ENCODE measurements at places on chromosomes 12 and 14.

DNA sequence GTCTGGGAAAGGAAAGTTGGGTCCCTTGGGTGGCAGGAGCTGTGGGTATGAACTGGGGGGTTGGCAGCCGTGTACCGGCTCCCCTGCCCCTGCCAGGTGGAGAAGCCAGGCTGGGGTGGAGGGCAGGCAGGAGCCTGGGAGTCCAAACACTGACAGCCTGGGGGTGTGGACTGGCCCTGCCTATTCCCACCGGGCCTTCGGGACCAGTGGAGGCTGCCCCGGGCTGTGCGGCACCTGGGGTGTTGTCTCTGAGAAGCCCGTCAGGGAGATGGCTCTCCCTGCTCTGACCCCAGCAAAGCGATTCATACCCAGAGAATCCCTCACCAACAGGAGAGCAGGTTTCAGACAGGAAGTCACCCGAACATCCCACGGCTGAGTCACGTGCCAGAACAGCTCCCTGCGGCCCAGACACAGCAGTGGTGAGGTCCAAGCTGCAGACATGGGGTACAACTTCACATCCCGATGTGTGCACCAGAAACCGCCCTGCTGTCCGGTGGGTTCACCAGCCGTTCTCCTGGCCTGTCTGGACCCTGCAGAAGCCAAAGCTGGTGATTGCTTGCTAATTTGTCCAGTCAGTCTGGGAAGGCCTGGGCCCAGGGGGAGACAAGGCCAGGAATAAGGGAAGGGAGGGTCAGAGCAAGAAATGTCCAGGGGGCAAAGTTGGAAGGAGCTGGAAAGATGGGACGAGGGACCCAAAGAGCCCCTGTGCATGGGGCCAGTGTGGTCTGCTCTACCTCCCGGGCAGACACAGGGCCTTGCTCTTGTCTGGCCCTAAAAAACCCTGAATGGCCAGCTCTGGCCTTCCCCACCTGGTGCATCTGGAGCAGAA lies 2.1 kb upstream of the GPR132 start:
- DNase-seq, result no peak

DNA sequence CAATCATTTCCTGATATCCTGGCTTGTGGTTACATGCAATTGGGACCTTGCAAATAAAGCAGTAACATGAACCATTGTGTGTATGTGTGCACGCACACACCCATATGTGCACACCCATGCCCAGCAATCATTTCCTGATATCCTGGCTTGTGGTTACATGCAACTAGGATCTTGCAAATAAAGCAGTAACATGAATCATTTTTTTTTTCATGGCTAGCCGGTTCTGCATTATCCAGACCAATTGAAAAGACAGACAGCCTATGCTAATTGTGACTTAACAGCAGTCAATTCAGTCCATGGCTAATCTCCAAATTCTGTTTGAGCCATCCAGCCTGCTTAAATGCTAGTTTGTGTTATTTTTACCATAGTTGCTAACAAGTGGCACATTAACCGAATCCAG lies 134.3 kb downstream of the TTC7B start:
- no peak for DNase-seq

DNA sequence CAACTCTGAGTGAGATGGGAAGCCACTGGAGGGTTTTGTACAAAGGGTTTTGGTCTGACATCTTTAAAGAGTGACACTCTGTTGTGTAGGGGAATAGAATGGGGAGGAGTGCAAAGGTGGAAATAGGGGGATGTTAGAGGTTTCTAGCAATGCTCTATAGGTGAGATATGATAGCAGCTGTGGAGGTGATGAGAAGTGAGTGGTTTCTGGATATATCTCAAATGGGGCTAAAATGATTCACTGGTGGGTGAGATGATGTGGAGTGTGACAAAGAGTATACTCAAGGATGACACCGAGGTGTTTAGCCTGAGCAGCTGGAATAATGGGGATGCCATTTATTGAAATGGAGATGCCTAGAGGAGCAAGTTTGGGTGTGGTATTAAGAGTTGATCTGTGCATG lies 426.4 kb downstream of the PCNX1 start:
- DNase-seq, result no peak

DNA sequence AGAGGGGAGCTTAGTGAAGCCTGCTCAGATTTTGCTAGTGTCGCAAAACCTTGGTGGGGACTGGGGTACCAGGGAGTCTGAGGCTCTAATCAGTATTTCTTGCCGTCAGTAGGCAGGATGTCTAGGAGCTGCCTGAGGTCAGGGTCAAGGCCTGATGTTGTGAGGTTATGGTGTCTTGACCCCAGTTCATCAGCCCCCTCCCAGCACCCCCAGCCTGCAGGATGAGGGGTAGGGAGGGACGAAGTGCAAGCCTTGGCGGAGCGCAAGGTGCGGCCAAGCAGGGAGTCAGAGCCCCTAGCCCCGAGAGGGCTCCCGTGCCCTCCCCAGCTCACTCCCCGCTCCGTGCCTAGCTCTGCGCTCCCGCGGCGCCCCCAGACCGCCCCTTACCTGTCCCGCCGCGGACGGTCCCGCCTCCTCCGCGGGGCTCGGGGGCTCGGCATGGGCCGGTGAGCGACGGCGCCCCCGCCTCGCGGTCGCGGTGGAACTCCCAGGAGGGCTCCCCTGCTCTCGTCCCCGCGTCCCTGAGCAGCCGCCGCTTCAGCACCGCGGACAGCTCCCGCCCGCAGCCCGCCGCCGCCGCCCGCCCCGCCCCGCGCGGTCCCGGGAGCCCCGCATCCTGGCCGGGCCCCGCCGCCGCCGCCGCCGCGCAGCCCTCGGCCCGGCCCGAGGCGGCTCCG lies 347 bp downstream of the SYNDIG1L start:
- DNase-seq, result no peak

GRCh38 chr14:104614126-104614812 lies 9.7 kb upstream of the TMEM179 start:
- no peak for DNase-seq

DNA sequence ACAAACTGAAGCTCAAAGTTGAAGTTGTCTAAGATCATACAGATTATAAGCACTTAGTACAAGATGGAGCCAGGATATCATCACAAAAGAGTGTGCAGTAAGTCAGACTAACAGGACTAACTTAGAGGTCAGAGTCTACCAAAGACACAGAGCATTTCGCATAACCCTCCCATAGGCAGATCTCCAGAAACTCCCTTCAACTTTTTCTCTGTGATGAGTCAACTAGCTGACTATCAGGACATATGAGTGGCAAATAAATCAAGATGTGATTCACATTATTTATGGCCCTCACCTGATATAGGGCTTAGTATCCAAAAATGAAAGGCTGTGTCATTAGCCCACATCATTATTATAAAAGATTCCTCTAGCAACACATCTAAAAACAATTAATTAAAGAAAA lies 484.6 kb downstream of the GALC start:
- no peak for DNase-seq

DNA sequence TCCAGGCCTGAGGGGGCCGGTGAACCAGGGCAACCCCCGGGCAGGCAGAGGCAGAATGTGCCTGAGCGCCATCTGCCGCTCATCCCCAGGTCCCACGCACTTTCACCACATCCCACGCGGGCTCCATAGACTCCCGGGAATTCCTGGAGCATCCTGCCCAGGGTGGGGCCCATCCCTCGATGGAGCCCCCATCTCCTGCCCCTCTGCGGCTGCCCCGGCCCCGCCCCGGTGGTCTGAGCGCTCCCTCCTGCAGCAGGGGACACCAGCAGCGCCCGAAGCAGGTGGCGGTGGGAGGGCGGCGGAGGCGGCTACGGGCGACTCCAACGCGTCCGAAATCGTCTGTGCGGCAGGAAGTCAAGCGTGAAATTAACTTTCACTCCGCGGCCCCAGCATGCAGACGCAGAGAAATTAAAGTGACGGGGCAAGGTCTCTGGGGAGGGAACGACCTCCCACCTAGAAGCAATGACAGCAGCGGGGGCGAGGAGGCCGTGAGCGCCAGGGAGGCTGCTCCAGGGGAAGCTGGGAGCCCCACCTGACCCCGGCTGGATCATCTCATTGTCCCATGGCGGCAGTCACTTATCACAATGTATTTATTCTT lies 122.2 kb downstream of the NCOR2 start:
- DNase-seq, result no peak

GRCh38 chr14:101064718-101065117 lies 161.2 kb upstream of the RTL1 start:
- no peak for DNase-seq

GRCh38 chr12:116137318-116137717 lies 140.2 kb downstream of the MED13L start:
- DNase-seq, result no peak

DNA sequence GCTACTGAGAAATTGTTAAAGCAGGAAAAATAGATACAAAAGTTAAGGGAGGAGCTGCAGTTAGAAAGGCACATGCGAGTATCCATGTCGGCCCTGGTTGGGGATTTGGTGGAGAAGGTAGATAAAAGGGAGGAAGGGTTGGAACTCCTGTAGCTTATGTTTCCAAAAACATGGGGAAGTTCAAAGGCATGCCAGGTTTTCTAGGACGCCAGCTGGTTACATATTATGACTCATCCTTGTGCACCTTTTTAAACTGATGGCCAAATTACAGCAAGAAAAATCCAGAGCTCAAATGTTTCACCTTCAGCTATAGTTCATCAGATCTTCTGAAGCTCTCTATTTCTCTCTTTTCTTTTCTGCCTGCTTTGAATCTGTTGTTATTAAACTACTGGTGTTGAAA lies 13.2 kb upstream of the MAP4K5 start:
- DNase-seq, result no peak

GRCh38 chr12:52187640-52188039 lies 4.2 kb downstream of the KRT80 start:
- no peak for DNase-seq

- no peak for DNase-seq
These were observed 445.8 kb downstream of the ATP23 start for GRCh38 chr12:58387199-58387598.

DNA sequence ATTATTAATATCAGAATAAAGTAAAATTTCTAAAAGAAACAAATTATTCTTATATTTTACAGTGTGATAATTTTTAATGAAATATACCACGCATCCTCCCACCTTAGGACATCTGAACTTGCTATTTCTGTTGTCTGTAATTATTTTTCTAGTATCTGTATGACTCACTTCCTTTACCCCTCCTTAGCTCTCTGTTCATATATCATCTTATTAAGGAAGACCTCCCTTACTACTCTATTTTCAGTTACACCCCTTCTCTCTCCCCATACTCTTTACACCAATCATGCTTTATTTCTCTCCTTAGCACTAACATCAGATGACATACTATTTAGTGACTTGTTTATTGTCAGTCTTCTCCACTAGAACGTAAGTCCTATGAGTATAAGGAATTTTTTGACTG lies 34.2 kb upstream of the C12orf50 start:
- DNase-seq, result no peak

- no peak for DNase-seq
These were observed 56.6 kb downstream of the RNFT2 start for GRCh38 chr12:116794725-116795124.

- DNase-seq, result no peak
These were observed 176.1 kb downstream of the AEBP2 start for GRCh38 chr12:19615384-19615725.

- no peak for DNase-seq
These were observed 604.5 kb downstream of the VRK1 start for GRCh38 chr14:97401714-97402113.

DNA sequence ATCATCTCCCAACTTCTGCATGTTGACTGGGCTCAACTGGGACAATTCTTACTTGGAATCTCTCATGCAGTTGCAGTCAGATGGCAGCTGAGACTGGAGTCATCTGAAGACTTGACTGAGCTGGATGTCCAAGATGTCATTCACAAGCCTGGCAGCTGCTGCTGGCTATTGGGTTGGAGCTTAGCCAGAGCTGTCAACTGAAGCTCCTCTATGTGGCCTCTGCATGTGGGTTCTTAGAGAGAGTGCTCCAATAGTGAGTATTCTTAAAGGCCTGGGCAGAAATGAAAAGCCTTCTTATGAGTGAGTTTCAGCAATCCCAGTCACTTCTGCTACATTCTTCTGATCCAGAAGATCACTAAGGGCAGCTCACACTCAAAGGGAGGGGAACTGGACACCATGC lies 440.9 kb downstream of the LRIG3 start:
- no peak for DNase-seq

DNA sequence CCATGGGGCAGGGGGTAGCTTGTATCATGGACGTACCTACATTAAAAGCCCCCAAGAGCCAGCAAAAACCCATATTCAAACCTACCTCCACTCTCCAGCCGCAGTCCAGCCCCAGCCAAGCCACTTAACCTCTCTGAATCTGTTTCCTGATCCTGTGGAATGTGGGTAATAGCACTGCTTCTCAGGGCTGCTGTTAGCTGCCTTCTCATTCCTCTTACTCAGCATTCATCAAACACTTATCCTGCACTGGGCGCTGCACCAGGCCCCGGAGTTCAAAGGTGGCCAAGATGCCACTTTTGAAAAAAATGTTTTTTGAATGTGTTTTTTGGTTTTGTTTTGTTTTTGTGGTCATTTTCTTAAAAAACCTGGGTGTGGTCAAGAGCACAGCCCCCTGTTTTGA lies 237.4 kb downstream of the CHST11 start:
- DNase-seq, result no peak
